ENCODE measurements at places on chromosomes 6 and 20.

GRCh38 chr20:48951646-48952045, 30.1 kb downstream of the ARFGEF2 start:
- DNase-seq: no peak

- no peak for DNase-seq
Observed at GRCh38 chr6:168358842-168359420, 39.4 kb upstream of the DACT2 start.

GRCh38 chr20:21302664-21303060, 469 bp upstream of the XRN2 start:
- no peak for DNase-seq

DNA sequence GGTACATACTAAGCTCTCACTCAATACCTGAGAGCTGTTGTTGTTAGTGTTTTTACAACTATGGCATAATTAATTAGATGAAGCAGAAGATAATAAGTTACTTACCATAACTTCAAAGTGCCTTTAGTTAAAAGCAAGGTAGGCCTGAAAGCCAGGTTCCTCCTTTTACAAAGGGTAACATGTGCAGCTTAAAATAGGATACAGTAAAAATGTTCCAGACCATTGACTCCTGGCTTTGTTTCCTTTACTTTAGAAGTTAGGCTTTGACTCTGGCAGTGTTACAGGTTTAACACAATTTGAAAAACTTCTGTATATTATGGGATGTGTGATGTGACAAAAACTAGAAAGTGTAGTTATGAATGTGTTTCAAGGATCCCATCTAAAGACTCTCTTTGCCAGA, 522.5 kb downstream of the EPM2A start:
- no peak for DNase-seq

Data from activated naive CD4-positive, alpha-beta T cell (primary cell).